ENCODE measurements at places on chromosomes 16 and 17.

GRCh38 chr16:58155839-58156238, 26.7 kb upstream of the CFAP20 start:
- no peak for DNase-seq

- DNase-seq, result no peak
Measured at GRCh38 chr17:10177913-10178505, 20.4 kb downstream of the GAS7 start.

GRCh38 chr16:80447241-80447640, 93.6 kb upstream of the DYNLRB2 start:
- no peak for DNase-seq

- peak; percentile 4 for DNase-seq
Measured at GRCh38 chr16:86252596-86252995, 257.7 kb upstream of the FOXF1 start.

GRCh38 chr16:8552487-8553221, 37.7 kb downstream of the TMEM114 start:
- DNase-seq, result no peak

GRCh38 chr17:57235124-57235523, 21.2 kb upstream of the MSI2 start:
- no peak for DNase-seq

DNA sequence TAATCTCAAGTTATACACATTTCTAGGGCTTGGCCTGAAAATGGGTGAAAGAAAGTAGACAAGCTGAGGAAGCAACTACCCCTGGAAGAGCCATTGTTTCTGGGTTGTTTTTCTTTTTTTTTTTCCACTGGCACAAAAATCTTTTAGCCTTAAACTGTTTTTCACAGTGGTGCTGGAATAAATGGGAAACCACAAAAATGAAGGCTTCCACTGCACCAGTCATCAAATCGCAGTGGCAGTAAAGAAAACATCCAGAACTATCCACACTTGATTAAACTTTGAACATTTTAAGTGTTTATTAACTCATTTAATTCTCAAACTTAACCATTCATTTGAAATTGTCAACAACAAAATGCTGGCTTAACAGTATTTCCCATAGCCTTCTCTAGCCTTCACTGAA, 14.3 kb downstream of the CMTM4 start:
- no peak for DNase-seq

GRCh38 chr17:62321451-62321850, 58.9 kb upstream of the EFCAB3 start:
- no peak for DNase-seq

- DNase-seq, result no peak
Measured at GRCh38 chr16:1073262-1073558, 663 bp downstream of the SSTR5 start.

GRCh38 chr17:43905400-43905984, 1.8 kb downstream of the MPP2 start:
- DNase-seq, result no peak

DNA sequence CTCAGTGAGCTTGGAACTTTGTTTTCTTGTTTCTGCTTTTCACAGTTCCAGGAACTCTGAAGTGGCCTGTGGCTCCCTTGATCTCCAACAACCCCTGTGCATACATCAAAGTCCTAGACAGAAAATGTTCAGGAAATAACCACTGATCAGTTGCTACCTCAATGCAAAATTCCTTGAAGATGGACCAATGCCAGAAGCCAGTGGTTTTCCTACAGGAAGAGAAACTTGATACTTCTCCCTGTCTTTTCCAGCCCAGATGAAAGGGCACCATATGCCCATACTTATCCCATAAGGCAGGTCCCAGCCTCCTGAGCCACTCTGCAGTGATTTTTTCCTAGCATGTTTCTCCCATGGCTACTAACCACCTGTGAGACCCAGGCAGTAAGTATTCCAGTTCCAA, 12.3 kb upstream of the CDRT4 start:
- DNase-seq, result no peak

- DNase-seq, result no peak
Measured at GRCh38 chr17:47654991-47655390, 5.3 kb downstream of the KPNB1 start.

GRCh38 chr17:47698749-47699535, 5.0 kb downstream of the TBKBP1 start:
- DNase-seq, result peak; percentile 63

DNA sequence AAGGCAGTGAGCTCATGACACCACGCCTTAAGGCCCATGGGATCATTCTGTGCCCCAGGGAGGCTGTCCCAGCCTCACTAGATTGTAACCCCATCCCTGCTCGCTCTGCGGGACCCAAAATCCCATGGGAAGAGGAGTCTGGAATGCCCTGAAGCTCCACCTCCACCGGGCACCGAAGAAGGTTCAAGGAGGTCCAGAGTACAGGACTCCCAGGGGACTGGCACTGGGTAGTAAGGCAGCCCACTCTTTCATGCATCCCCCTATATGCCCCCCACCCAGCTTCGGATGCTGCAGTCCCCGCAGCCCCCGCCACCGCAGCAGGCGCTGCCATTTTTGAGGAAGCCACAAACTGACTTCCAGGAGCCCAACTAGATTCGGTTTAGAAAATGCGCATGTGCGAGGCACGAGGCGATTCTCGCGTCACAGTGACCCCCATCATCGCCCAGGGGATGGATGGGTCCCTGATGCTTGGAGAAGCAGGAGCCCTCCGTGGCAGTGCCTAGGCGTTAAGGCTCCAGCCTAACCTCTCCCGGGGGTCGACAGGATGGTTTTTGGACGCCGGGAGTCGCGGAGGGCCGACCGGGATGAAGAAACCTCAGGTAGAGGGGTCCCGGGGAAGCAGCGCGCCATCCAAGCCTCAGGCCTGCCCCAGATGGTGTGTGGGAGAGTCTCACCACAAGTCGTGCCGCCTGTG, 1681.0 kb downstream of the TP53TG3F start:
- no peak for DNase-seq

- no peak for DNase-seq
Measured at GRCh38 chr16:57979006-57979585, 8.2 kb upstream of the CNGB1 start.

Measured in hematopoietic multipotent progenitor cell treated with erythropoietin and hydrocortisone succinate and interleukin-3 and kit ligand, for 15 days (in vitro differentiated cells).